ENCODE measurements at places on chromosomes 4 and X.
A peak's percentile ranks its signal among the peaks of the same experiment; 100 is the strongest.

- H3K27me3 ChIP-seq: no peaks in the 10 kb centered on the region
- peaks cover 57% of the 10 kb centered on the region for H3K4me1 ChIP-seq
- DNase-seq: peak; percentile 51
- peak overlapping the region; percentile 82 for H3K27ac ChIP-seq
These were observed 605.1 kb downstream of the BCOR start for GRCh38 chrX:39492497-39493162.

DNA sequence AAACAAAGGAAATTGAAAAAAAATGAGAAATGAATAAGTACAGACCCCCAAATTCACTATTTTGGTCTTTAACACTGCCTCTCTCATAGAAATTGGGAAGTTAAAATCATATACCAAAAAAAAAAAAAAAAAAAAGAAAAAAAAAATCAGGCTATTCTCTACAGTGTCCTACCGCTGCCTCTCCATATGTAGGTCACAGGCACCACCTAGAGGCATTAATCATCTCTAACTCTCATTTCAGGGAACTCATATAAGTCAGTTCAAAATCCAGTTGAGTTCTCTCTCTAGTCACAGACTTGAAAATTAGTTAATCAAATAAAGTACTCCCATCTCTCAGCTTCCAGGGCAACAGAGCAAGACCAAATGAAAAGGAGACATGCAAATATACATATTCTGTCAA lies 47.9 kb downstream of the COX18 start:
- DNase-seq: no peak
- H3K4me3 ChIP-seq: no peak overlapping the region
- H3K36me3 ChIP-seq: no peaks in the 10 kb centered on the region
- peaks cover 7% of the 10 kb centered on the region for H3K27me3 ChIP-seq
- H3K4me1 ChIP-seq: peaks cover 4% of the 10 kb centered on the region
- no peak overlapping the region for H3K27ac ChIP-seq

DNA sequence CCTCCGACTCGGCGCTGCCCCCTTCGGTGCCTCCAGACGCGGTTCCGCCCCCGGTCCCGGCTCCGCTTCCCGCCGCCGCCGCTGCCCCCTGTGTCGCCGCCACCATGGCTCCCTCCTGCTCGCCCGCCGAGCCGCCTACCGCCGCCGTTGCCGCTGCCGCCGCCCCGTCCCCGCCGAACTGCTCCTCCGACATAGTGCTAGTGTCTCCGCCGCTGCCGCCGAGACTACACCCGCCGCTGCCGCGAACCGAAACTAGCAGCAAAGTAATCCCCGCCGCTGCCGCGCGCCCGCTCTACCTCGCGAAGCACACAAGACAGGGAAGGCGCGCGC lies 340 bp downstream of the HNRNPD start:
- no peaks in the 10 kb centered on the region for H3K27me3 ChIP-seq
- H3K36me3 ChIP-seq: peaks cover 24% of the 10 kb centered on the region
- peak overlapping the region; percentile 94 for H3K4me3 ChIP-seq
- DNase-seq: no peak

DNA sequence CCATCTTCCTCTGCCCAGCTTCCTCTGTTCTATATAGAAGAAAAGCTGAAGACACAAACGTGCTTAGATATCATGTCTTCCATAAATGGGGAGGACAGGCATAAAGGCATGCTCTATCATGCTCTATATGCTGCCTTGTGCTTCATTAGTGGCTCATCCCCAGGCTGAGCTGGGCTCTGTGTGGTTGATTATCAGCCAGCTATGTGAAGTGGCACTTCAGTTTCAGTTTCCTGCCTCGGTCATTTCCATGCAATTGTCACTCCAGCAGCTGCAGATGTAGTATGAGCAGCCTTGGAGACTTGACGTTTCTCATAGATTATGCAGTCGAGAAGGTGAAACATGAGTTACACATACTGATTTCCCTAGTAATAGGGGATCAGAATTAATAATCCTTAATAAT lies 106.2 kb downstream of the SYTL5 start:
- H3K27me3 ChIP-seq: peaks cover 5% of the 10 kb centered on the region
- DNase-seq: no peak
- no peak overlapping the region for H3K27ac ChIP-seq
- no peaks in the 10 kb centered on the region for H3K4me1 ChIP-seq

DNA sequence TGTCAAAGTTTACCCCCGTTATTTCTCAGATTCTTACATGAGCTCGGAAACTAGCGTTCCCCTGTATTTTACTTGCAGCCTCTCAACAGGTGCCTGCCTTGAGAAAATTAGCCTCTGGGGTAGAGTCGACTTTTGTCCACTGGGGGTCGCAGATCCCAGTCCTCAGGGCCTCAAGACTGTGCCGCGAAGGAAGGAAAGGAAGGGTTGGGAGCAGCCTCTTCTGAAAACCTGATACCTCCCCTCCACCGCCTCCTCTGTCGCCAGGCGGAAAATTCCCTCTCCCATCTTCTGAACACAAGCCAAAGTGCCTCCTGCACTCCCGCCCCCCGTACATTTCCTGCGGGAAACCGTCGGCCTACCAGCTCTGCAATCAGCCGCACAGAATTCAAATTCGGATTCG lies 44.4 kb upstream of the TMSB15B start:
- no peaks in the 10 kb centered on the region for H3K27me3 ChIP-seq
- H3K4me1 ChIP-seq: peaks cover 16% of the 10 kb centered on the region
- DNase-seq: peak; percentile 38
- H3K36me3 ChIP-seq: no peaks in the 10 kb centered on the region
- H3K4me3 ChIP-seq: peak overlapping the region; percentile 95

GRCh38 chr4:13994016-13994415 lies 366.5 kb upstream of the BOD1L1 start:
- H3K27ac ChIP-seq: no peak overlapping the region
- no peak overlapping the region for H3K4me3 ChIP-seq
- H3K4me1 ChIP-seq: no peaks in the 10 kb centered on the region
- no peak for DNase-seq
- H3K36me3 ChIP-seq: no peaks in the 10 kb centered on the region

GRCh38 chr4:150515135-150515534 lies 66.8 kb upstream of the MAB21L2 start:
- H3K36me3 ChIP-seq: no peaks in the 10 kb centered on the region
- H3K4me3 ChIP-seq: no peak overlapping the region
- DNase-seq: no peak
- no peak overlapping the region for H3K27ac ChIP-seq
- peaks cover 2% of the 10 kb centered on the region for H3K4me1 ChIP-seq
- no peaks in the 10 kb centered on the region for H3K27me3 ChIP-seq

DNA sequence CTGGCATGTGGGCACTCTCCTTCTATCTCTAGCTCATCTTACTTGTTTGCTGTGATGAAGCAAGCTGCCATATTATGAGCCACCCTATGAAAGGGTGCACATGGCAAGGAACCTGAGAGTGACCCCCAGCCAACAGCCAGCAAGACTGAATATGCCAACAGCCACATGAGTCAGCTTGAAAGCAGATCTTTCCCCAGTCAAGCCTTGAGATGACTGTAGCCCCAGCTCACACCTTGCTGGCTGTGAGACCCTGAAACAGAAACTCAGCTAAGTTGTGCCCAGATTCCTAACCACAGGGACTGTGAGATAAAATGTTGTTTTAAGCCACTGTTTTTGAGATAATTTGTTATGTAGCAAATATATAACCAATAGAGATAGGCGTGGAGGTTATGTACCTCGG lies 36.2 kb downstream of the KDM5C start:
- DNase-seq: no peak
- H3K4me3 ChIP-seq: no peak overlapping the region

Measured in naive B cell (primary cell).